ENCODE measurements at places on chromosomes 6 and 20.

DNA sequence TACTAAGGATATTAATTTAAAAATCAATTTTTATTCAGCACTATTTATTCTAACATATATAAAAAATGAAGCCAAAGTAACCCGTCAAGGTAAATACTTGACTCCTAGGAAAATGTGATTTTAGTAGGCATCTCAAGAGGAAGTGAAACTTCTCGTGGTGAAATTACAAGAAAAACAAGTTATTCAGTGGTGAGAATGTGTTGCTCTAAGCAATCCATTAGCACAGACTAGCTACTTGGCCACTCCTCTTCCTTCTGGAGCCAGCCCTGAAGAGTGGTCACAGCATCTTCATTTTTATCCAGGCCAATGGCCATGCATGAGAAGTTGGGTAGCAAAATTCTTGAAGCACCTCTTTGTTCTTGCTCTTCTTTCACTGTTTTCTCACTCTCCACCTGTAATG is 40.4 kb upstream of the GFRAL start:
- DNase-seq: no peak

DNA sequence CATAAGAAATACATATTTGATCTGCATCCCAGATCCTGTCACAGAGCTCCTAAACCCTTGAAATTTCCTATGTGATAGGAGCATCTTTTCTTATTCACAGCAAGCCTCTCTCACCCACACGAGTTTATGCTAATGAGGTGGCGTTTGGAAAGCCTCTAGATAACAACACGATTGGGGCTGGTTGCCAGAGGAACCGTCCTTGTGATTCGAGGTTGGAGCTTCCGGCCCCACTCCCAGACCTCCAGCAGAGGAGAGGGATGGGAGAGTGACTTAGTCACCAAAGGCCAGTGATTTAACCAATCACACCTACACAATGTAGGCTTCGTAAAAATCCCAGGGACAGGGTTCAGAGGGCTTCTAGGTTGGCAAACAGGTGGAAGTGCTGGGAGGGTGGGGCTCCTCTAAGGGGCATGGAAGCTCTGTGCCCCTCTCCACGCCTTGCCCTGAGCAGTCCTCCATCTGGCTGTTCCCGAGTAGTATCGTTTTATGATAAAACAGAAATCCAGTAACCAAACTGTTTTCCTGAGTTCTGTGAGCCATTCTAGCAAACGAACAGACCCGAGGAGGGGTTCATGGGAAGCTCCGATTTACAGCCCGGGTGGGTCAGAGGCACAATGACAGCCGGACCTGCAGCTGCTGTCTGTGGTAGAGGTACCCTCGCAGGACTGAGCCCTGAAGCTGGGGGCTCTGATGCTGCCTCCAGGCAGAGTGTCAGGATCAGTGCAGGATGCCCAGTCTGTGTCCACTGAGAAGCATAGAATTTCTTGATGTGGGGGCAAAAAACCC is 238.1 kb upstream of the ARID1B start:
- no peak for DNase-seq

- DNase-seq: no peak
These were observed 174.1 kb upstream of the PTPRK start for GRCh38 chr6:128694303-128695009.

DNA sequence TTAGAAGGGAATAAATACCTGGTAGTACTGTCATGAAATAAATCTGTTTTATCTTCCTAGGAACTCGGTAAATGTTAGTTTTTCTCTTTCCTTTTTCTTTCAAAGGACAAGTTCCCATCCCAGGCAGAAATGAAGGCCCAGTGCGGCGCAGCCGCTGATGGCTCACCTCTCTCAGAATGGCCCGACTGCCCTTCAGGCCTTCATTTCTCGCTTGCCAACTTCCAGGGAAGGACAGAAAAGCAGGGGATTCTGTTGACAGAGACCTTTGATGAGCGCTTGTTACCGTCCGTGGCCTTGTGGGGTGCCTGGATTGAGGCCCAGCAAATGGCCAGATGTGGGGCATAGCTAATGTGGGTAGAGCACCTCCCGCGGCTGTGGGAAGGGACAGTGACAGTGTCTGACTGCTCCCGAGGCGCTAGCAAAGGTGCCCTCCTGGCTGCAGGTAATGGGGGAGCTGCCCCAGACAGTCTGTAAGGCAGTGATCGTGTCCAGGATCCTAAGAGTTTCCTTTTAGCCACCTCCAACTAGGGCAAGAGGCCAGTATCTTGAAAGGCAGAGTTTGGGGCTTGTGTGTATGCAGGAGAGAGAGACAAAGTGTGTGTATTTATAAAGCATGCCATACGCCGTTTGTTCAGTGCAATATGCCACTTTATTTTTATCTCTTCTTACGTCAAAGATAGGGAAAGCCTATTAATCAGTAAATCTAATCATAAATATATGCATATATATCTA is 354.2 kb downstream of the NRN1 start:
- no peak for DNase-seq

- peak; percentile 49 for DNase-seq
These were observed 61.9 kb downstream of the GPR6 start for GRCh38 chr6:110039981-110040383.

DNA sequence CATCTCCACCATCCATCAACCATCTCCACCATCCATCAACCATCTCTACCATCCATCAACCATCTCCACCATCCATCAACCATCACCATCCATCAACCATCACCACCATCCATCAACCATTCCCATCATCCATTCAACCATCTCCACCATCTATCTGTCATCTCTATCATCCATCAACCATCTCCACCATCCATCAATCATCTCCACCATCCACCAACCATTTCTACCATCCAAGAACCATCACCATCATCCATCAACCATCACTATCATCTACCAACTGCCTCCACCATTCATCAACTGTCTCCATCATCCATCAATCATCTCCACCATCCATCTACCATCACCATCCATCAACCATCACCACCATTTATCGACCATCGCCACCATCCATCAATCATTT is 78.8 kb upstream of the CDH4 start:
- no peak for DNase-seq

DNA sequence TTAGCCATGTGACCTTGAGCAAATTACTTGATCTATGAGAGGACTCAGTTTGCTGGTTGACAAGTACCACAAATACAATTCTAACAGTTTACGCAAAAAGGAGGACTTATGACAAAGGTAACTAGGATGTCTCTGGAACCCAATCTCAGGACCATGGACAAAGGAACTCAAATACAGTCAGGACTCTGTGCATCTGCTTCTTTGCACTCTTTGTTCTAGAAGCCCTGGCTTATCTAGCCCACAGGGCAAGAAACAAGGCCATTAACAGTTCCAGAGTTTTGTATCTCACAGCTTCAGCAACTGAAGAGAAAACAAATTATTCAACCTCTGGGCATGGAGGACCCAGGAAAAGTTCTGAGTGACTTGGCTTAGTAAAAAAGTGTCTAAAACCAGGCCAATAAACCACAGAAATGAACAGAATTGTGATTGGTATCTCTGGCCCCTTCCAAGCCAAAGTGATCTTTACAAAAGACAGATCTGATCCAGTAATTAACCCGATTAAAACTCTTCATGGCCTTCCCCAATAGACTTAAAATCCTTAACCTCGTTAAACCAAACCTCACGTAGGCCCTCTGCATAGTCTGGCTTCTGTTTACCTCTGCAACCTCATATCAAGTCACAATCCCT is 5.9 kb downstream of the WASF1 start:
- no peak for DNase-seq

- no peak for DNase-seq
These were observed 218.3 kb upstream of the DTNBP1 start for GRCh38 chr6:15881150-15881549.

- peak; percentile 29 for DNase-seq
These were observed 74.1 kb downstream of the FAM83B start for GRCh38 chr6:54920628-54921027.

DNA sequence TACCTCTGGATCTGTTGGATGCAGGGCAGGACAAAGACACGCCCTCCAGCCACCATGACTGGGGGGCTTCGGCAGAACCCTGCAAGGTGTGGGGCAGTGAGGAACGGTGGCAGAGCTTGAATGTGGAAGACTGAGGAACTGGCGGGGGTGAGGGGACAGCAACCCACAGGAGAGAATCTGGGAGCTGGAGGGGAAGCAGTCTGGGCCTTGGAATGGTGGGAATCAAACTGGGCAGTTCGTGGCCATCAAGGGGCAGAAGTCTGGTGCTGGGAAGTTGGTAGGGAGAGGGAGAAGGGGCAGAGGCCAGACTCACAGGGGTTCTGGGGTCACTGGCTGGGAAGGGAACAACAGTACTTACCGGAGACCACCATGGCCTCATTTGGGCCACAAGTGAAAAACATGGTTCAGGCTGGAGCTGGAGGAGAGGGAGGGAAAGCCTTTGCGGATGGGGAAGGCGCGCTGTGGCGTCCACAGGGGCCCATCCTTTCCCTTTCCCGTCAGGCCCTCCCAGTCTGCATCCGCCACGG is 635 bp downstream of the FLOT1 start:
- DNase-seq: no peak

DNA sequence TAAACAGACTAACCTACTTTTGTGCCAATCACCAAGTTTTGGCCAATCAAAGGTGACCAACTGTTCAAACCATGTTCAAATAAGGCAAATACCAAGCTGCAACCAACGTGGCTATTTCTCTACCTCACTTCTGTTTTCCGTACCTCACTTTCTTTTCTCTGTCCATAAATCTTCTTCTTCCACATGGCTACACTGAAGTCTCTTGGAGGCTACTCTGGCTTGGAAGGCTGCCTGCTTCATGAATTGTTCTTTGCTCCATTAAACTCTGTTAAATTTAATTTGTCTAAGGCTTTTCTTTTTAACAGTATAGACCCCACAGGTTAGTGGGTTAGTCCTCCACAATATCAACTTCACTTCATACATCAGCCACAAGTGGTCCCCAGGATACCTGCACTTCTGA is 58.8 kb downstream of the MKKS start:
- DNase-seq: no peak

DNA sequence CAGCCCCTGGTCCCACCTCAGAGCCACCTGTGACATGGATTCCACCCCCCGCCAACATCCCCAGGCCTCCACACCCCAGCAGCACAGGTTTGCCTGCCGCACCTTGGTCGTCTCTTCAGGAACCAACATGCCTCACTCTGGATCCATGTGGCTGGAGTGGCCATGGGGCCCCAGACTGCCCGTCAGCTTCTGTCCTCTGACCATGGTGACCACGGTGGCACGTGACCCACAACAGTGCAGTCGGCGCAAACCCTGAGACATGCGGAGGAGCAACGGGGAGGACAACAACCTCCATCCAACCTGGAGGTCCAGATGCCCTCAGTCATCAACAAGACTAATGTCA is 85.6 kb downstream of the ANKRD60 start:
- DNase-seq: no peak

DNA sequence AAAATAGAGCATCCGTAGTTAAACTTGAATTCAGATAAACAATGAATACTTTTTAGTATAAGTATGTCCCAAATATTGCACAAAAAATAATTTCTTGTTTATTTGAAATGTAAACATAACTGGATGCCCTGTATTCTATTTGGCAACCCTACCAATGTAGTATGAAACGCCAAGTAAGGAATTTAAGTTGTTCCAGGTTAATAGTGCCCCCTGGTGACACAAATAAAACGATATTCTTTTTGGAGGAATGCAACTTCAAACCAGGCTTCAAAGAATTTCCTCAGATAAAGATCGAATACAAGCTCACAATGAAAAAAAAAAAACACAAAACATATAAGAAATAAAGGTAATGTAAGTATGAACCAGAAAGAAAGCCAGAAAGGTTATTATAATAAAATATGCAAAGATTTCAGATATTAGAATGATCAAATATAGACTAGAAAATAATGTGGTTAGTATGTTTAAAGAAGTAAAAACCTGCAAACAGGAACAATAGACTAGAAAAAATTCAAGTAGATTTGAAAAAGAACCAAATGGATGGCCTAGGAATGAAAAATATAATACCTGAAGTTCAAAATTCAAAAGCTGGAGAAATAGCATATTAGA is 18.4 kb upstream of the AKAP7 start:
- peak; percentile 80 for DNase-seq

GRCh38 chr6:33694401-33694931 is 17.0 kb downstream of the UQCC2 start:
- DNase-seq: peak; percentile 39

- DNase-seq: peak; percentile 45
These were observed 81.3 kb downstream of the AFDN start for GRCh38 chr6:167907837-167908681.

DNA sequence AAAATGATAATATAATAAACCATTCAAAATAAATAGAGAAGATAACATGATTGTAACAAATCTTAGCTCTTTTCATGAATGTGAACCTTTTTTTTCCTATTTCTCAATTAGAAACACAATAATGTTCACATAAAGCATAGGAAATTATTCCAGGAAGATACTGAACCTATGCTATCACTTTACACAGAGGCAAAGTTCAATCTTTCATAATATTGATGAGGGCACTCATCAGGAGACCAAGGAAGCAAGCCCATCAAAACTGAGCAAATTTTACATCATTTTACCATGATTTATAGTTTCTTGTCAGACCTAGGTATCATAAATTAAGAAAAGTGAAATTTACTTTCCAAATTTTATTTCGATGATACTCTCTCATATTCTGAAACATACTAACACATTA is 938.5 kb downstream of the TBC1D32 start:
- no peak for DNase-seq

DNA sequence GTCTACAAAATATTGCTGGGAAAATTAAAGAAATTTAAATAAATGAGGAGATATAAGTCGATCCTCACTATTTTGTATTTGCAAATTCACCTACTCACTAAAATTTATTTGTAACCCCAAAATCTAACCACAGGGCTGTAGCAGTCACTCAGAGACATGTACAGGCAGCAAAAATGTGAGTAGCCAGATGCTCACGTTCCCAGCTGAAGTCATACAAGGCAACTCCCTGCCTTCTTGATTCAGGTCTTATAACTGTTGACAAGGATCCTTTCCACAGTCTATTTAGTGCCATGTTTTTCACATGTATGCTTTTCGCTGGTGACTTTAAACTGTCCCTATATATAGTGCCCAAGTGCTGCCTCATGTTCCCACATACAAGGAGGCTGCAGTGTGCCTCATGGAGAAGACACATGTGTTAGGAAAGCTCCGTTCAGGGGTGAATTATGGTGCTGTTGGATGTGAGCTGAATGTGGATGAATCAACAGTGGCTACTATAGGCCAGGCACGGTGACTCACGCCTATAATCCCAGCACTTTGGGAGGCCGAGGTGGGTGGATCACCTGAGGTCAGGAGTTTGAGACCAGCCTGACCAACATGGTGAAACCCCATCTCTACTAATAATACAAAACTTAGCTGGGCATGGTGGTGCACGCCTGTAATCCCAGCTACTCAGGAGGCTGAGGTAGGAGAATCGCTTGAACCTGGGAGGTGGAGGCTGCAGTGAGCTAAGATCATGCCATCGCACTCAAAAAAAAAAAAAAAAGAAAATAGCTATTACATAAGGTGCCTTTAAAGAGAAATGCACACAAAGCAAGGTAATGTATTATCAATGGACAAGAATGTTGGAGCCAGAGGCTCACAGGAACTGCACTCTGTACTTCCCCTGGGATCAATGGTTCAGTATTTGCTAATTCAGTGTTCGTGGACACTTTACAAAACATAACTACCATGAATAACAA is 55.3 kb downstream of the STK35 start:
- no peak for DNase-seq

DNA sequence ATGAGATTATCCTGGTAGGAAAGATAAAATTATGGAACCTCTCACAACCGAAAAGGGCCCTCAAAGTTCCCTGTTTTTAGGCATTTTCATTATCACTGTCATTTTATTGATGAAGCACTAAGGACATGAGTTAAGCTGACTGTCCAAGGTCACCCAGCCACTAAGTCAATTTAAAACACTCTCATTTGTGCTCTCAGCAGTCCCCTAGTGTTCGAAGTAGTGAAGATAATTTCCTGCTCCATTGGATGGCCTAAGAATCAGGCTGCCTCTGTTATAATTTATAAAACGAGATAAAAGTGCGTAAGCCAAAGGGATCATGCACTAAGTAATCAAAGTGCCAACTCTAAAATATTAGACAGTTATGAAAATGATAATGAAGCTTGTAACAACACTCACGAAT is 169.1 kb downstream of the KIF16B start:
- no peak for DNase-seq

All from fibroblast of pulmonary artery (primary cell).